Tongue (tissue), 3 donors: ENCODE measurements at places on chromosomes 11 and 22.

- DNase-seq, result no peak
These were observed 12.3 kb upstream of the ARAP1 start for GRCh38 chr11:72764503-72764902.

DNA sequence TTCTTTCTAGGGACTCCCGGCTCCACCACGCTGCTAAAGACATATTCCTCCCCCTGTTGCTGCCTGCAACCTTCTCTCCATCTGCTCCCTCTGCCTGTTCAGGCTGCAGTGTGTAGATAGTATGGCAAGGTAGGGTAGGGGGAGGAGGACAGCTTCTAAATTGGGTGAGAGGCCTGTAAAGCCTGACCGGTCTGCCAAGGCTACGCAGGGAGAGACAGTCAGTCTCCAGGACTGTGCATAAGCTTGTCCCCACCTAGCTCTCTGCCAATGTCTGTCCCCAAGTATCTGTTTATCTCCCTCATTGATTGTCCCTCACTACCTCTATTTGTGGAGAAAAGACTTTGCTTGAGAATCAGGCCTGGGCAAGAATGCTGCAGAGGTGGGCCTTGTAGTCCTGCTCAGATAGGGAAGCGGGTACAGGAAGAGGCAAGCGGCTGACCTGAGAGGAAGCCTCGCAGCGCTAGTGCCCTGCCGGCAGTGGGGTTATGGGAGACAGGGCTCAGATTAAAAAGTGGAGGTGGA lies 871 bp upstream of the SEZ6L start:
- DNase-seq, result no peak

- DNase-seq, result no peak
These were observed 36.0 kb downstream of the LRFN4 start for GRCh38 chr11:66892911-66893310.

DNA sequence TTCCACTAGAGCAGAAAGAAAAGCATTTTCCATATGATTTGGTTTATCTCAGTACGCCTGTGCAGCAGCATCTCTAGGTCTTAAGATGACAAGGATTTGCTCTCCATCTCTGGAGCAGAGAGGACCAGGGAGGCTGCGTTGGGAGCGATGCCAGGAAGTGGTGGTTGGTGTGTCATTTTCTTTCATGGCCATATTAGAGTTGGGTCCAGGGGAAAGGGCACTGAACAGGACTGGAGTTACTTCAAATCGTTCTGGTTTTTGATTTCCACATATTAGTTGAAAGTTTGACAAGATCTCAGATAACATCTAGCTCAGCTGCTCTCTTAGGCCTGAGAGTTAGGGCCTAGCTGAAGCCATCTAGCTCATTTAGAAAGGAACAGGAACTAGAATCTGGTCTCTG lies 157.7 kb downstream of the ADAMTS15 start:
- DNase-seq, result no peak

- DNase-seq, result no peak
These were observed 182.6 kb downstream of the ST3GAL4 start for GRCh38 chr11:126538071-126538470.

DNA sequence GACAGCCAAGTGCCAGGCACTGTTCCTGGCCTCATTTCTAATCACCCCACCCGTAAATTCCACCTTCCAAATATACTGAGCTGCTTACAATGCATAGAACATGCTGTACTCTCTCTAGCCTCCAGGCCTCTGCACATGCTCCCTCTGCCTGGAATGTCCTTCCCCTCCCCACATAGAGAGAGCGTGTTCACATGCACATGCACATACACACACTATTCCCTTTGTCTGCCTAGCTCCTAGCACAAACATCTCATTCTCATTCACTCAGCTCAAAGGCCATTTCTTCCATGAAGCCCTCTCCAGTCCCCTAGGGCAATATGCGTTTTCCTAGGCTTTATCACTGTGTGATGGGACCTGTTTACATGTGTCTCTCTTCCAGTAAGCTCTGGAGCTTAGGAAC lies 144.6 kb downstream of the WT1 start:
- DNase-seq, result peak; percentile 17

- no peak for DNase-seq
These were observed 61.0 kb downstream of the BMAL1 start for GRCh38 chr11:13338427-13339069.
